Amniotic stem cell (primary cell): ENCODE measurements at places on chromosomes 12 and 14.

- no peak for DNase-seq
Observed at GRCh38 chr12:99020871-99021270, 375.8 kb downstream of the APAF1 start.

DNA sequence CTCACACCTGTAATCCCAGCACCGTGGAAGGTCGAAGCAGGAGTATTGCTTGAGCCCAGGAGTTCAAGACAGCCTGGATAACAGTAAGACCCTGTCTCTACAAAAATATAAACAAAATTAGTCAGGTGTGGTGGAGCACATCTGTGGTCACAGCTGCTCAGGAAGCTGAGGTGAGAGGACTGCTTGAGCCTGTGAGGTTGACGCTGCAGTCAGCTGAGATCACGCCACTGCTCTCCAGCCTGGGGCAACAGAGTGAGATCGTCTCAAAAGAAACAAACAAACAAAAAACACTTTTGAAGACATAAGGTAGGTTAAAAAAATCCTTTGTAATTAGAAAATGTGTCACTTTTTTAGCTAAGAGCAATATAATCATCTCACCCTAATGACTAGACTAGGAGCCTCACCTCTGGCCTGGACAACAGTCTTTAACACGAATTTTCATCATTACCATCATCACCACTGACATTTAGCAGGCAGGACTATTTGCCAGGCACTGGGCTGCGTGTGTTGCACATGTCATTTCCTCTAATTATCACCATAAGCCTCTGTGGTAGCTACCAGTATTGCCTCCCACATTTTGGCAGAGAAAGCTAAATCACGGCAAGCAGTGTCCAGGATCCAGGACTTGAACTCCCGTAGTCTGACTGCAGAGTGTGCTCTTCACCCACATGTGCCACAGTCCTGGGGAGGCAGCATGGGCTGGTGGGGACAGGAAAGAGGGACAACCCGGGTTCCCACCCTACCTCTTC, 4.6 kb upstream of the SYCP3 start:
- DNase-seq, result no peak

DNA sequence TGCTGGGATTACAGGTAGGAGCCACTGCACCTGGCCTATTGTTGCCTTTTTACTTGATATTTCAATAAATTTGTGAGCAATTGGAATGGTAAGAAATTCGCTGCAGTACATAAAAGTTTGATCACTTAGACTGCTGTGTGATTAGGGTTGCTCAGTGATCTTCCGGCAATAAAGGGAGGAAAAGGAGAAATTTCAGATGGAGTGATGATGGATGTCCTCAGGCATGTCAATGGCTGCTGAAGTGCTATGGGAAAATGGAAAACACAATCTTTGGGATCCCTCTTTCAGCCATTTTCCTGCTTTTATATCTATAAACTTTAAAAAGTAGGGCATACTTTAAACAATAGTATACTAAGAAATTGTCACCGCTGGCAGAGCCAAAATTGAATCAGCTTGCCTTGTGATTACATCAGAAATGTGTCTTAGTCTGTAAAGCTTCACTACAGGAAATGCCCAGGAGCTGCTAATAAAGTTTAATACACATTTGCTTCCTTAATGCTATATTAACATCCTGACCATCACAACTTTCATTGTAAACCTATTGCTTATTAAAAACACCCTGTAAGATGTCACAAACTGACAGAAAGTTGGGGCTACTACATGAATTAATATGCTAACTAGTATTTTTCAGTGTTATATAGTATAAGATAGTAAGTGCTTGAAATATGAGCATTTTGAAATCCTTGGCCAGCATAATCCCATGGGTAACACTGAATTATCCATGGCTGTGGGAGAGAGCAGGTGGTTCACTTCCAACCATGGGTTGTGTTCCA, 13.7 kb upstream of the FBXL14 start:
- DNase-seq, result no peak

GRCh38 chr14:70771781-70772212, 37.5 kb downstream of the MAP3K9 start:
- no peak for DNase-seq

GRCh38 chr14:36424478-36425102, 95.4 kb downstream of the NKX2-1 start:
- DNase-seq, result no peak

- no peak for DNase-seq
Observed at GRCh38 chr12:805022-805632, 52.7 kb downstream of the WNK1 start.

DNA sequence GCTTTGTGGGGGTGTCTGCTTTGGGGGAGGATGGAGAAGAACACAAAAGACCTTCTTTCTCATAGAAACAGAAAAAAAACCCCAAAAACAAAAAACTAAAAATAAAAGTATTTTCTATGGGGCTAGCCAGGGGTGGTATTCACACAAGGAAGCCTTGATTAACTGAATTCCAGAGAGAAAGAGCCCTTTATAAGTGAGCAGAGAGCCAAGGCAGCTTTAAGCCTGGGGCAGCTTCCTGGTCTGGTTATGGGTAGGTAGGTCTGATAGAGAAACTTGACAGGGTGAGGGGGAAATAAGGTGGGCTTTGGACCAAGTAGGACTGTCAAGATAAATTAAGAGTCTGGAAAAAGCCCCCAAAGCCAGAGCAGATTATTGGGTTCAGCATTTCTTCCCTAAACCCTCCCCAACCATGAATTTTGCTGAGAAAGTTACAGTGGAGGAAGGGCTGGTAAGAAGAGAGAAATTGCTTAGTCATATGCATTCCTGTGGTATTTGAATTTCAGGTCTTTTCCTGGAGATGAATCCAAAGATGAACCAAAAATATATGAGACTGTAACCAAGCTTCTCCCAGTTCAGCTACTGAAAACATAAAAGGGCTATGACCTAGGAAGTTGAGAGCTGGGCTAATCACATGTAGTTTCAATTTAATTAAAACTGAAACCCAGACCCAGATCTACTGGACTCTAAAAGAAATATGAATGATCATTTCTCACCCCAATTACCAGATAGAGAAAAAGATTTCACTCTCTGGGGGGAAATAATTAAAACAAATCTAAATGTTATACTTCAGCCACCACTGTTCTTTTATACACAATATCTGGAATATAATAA, 144.8 kb downstream of the TBC1D30 start:
- no peak for DNase-seq

DNA sequence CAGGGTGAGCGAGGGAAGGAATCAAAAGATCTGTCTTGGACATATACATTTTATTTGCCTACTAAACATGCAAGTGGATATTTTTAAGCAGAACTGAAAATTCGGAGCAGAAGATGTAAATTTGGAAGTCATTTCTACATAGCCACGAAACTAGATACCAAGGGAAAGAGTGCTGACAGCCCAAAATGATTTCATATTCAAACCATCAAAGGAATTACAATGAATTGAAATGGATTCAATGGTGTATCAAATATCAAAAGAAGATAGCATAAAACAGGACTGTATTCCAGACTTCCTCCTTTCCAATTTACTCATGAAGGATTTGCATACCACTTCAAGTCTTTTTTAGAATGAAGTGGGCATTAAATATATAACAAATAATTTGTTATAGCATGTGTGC, 313.5 kb upstream of the KITLG start:
- no peak for DNase-seq

DNA sequence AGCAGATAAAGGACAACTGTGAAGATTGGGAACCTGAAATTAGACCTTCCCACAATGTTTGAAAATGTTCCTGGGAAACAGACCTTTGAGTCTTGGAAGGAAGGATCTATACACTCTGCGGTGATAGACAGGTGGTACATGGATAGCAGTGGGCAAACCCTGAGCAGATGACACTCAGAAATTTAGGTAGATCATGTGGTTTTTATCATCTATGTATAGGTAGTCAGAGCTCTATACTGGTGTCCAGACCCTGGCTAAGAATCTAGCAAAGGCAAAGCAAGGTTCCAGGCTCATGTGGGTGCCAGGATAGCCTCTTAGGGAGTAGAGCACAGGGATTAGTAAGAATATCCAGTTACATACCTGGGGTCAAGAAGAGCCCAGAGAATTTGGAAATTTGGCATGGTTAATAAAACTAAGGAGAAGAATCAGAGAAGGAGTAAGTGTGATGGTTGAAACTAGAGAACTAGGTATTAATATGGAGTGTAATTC, 331.2 kb upstream of the FBXO33 start:
- DNase-seq, result no peak

DNA sequence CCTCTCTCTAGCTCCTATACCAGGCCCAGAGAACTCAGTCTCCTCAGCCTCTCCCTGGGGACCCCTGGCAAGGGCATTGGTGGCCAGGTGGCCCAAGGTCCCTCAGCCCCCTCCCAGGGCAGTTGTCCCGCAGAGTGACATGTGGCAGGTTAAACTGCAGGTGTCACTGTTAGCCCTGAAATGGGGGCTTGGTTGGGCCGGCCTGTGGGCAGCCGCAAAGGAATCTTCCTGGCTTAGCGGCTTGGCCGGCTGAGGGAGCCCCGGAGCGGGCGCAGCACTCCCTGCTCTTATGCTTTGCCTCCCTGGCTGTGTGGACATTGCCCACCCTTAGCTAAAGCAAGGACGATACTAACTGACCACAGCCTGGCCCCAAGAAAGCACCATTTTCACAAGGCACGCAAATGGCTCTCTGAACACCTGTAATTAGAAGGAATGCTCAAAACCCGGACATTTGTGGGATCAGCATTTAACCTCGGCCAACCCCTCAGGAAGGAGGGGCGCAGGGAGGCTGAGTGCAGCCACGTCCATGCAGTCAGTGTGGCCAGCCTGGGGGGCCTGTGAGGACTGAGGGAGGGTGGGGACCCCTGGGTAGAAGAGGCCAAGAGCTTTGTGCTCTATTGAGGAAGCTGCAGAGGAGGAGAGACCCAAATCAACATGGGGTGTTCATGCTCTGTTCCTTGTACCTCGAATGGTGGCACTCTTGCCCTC, 82.2 kb downstream of the PAPOLA start:
- no peak for DNase-seq

- no peak for DNase-seq
Observed at GRCh38 chr12:131720921-131721320, 10.0 kb downstream of the SFSWAP start.
